ENCODE measurements at places on chromosomes 1 and 21.

DNA sequence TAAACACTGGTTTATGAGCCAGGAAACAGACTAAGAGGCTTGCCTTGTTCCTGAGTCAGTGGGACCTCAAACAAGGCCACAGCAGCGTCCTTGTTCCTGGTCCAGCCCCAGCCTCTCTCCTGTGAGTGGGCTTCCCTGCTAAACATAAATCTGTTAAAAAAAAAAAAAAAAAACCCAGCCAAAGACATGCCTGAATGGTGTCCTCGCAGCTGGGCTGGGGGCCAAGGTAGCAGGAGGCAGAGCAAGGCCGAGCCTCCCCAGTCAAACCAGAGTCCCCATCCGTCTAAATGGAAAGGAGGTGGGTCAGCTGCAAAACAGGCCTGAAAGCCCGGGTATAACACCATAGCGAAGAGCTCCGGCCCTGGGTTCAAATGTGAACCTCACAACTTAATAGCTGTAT lies 18.1 kb upstream of the IFFO2 start:
- H3K4me3 ChIP-seq: no peak overlapping the region
- no peak for DNase-seq
- no peaks in the 10 kb centered on the region for H3K4me1 ChIP-seq
- no peak overlapping the region for H3K27ac ChIP-seq

DNA sequence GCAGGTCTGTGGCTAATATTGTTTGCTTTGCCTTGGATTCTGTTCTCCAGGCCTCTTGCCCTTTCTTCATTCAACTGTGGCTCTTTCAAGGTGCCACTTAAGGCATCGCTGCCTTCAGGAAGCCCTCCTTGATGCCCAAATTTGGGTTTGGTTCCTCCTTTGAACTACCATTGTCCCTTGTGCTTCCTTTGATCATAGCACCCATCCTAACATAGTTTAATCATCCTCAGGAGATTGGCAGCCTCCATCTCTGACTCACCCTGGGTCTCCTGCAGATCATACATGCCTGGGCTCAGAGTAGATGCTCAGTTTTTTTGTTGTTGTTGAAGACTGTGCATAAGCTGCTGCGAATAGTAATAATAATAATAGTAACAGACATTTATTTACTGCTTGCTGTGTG lies 54.4 kb upstream of the ACOT11 start:
- H3K27me3 ChIP-seq: peaks cover 60% of the 10 kb centered on the region
- no peak for DNase-seq
- no peak overlapping the region for H3K27ac ChIP-seq
- H3K36me3 ChIP-seq: no peaks in the 10 kb centered on the region

- no peaks in the 10 kb centered on the region for H3K27me3 ChIP-seq
- H3K4me1 ChIP-seq: no peaks in the 10 kb centered on the region
These were observed 208.8 kb downstream of the LRRC7 start for GRCh38 chr1:69776555-69776954.

- H3K27me3 ChIP-seq: peaks cover 35% of the 10 kb centered on the region
- H3K4me1 ChIP-seq: peaks cover 45% of the 10 kb centered on the region
- no peak for DNase-seq
- H3K27ac ChIP-seq: no peak overlapping the region
These were observed 63.2 kb downstream of the IER5 start for GRCh38 chr1:181151378-181152326.

DNA sequence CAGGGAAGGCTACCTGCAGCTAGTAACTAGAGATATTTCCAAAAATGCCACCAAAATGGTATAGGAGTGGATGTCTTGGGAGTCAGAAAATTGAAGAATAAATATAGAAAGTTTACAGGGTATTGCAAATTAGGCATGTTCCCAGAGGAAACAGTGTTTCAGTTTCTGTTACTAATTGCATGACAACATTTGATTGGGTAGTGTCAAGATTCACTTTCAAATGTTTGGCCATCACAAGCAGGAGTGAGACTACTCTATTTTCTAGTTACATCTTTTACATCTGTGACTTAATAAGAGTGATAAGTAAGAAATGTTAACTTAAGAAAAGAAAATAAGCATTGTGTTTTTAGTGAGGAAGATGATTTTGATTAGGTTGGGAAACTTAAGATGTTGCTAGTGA lies 30.2 kb downstream of the AMY1C start:
- H3K27me3 ChIP-seq: no peaks in the 10 kb centered on the region
- no peak overlapping the region for H3K27ac ChIP-seq
- DNase-seq: no peak
- no peak overlapping the region for H3K4me3 ChIP-seq
- H3K4me1 ChIP-seq: no peaks in the 10 kb centered on the region

GRCh38 chr1:164688791-164689190 lies 129.8 kb downstream of the PBX1 start:
- H3K4me3 ChIP-seq: no peak overlapping the region
- H3K27me3 ChIP-seq: no peaks in the 10 kb centered on the region
- H3K4me1 ChIP-seq: no peaks in the 10 kb centered on the region
- DNase-seq: no peak
- H3K27ac ChIP-seq: no peak overlapping the region
- H3K36me3 ChIP-seq: no peaks in the 10 kb centered on the region

Data from activated naive CD4-positive, alpha-beta T cell treated with anti-CD3 and anti-CD28 coated beads, Interleukin-2, amount 10 ng/mL, durations not matched to agents 7 days and 5 days (primary cell).